Activated CD8-positive, alpha-beta memory T cell treated with anti-CD3 and anti-CD28 coated beads for 1 hour (primary cell): ENCODE measurements at places on chromosomes 5 and 9.

DNA sequence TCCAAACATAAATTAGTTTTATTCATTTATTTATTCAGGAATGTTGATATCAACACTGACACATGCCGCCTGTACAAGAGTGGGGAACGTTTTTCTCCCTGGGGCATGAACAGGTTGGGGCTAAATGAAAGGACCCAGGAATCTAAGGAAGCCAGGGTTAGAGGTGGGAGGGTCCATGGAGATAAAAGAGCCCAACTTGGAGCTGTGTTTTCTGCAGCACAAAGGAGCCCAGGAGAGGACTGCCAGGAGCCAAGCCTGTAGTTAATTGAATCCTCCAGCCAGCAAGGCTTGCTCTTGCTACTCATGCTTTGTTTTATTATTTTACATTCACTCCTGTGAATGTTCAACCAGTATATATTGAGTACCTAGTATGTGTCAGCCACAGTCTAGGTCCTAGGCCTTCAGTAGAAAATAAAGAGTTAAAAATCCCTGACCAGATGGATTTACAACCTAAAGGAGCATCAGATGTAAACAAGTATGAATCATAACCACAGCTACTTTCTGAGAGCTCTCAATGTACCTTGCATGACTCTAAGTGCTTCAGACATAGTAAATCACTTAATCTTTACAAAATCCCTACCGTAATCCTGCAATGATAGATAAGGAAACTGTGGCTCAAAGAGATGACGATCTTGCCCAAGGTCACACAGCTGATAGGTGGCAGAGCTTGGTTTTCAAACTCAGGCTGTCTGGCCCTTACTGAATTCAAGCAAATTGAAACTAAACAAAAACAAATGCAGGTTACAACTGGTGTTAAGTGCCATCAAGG is 69.8 kb downstream of the ASTN2 start:
- no peak for DNase-seq

DNA sequence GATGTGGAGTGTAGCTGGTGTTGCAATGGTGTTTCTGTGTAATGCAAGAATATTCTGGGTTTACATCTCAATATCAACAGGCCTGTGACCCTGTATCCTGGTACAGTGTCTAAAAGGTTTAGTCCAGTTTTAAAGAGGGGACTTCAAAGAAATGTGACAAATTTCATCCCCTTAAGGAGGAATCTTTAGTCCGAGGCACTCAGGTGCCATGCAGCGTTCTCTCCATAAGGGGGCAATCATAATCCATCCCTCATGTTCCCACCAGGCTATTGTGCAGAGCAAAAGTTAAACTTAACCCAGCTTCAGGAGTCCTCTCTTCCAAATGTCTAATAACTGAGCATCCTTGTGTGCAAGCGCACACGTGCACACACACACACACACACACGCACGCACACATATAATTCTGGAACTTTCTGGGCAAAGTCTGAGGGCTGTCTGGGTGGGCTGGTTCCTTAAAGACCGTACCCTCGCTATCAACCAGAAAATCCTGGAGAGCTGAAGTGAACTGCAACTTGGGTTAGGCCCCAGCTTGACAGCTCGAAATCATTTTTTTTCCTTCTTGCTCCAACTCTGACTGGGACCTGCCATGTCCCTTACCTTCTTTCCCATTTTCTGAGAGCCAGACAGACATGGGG is 46.0 kb downstream of the CRB2 start:
- no peak for DNase-seq

DNA sequence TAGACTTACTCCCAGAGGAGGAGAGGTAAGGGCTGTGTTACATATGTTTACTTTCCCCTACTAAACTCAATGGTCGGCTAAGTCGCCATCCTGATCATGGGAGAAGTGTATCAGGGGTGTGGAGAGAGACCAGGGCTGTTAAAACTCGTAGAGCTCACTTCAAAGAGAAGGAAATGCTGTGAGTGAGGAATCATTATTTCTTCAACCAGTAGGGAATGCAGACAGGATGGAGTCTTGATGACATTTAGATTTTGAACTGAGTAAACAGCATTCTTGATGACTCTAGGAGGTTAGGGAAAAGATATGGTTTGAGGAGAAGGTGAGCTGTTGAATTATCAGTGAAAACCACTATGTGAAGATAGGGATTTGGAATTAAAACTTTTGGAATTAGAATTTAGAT is 17.3 kb downstream of the RECK start:
- no peak for DNase-seq

- DNase-seq: no peak
These were observed 226.1 kb downstream of the NR3C1 start for GRCh38 chr5:143177263-143177983.

DNA sequence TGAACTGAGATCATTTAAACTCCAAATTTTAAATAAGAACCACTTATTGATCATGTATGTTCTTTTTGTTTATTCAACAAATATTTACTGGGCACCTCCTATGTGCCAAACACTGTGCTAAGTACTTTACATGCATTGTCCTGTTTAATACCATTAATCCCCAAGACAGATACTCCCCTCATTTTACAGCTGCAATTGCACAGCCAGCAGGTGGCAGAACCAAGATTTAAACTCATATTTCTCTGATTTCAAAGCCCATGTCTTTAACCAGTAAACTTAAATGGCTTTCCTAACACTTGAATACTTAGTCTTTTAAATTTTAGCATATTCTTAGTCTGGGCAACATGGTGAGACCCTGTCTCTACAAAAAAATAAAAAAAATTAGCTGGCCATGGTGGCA is 43.4 kb upstream of the KIAA1958 start:
- DNase-seq: no peak
